Fibroblast of skin of abdomen (primary cell): ENCODE measurements at places on chromosomes 16 and 17.

DNA sequence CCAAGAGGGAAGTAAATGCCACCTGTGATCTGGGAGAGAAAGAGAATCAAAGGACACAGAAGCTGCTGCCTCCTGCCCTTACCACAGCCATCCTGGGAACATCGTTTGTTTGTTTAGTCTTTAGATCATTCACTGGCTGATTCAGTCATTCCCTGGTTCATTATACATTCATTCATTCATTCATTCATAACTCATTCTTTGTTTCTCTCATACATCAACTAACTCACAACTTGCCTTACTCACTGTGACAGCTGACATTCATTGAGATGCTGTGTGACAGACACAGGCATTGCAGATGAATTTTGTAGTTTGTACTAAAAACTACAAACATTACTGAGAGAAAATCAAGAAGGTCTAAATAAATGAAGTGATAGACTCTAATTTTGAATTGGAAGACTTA lies 291.0 kb upstream of the TNRC6C start:
- no peak for DNase-seq

DNA sequence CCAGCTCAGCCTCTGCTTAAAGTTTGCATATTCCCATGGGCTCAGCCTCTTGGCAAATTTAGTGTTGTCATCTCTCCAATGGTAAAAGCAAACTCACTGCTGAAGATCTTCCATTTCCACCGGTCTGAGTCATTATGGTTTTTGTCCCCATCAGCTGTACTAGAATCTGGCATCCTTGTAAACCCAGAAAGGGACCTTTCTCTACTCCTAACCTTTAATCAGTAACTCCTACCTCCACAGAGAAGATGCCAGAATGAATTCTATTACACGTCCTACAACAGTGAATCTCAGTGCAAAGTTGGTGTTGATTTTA lies 45.8 kb downstream of the ZNF652 start:
- DNase-seq, result no peak

- no peak for DNase-seq
Measured at GRCh38 chr17:8072729-8073461, 14.6 kb downstream of the ALOX12B start.

- DNase-seq, result no peak
Measured at GRCh38 chr17:43713494-43714162, 45.0 kb downstream of the SOST start.

- peak; percentile 81 for DNase-seq
Measured at GRCh38 chr17:48791128-48792032, 25.6 kb downstream of the TTLL6 start.
